Activated naive CD4-positive, alpha-beta T cell treated with Interleukin-2 at 50 U/mL for 16 hours (primary cell): ENCODE measurements at places on chromosomes 6 and 20.
A peak's percentile ranks its signal among the peaks of the same experiment; 100 is the strongest.

DNA sequence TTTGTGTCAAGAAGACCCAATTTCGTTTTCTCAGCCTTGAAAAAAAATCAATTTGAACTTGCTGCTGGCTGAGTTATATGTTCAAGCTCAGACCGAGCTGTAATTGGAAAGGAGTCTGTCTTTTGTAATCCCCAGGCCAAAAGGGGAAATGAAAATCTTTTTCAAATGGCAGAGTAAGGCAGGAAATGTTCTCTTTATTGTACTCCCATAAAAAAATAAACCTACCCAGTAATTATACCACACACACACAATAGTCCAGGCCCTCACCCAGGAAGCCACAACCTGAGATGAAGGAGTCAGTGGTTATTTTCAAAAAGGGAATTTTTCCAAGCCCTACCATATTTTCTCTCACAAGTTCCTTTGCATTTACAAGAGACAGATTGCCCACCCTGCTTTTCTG lies 45.3 kb downstream of the CLIC5 start:
- DNase-seq, result no peak

GRCh38 chr6:170289180-170289931 lies 1.5 kb downstream of the DLL1 start:
- DNase-seq, result no peak

GRCh38 chr20:39904476-39905112 lies 784.4 kb downstream of the MAFB start:
- DNase-seq, result no peak

DNA sequence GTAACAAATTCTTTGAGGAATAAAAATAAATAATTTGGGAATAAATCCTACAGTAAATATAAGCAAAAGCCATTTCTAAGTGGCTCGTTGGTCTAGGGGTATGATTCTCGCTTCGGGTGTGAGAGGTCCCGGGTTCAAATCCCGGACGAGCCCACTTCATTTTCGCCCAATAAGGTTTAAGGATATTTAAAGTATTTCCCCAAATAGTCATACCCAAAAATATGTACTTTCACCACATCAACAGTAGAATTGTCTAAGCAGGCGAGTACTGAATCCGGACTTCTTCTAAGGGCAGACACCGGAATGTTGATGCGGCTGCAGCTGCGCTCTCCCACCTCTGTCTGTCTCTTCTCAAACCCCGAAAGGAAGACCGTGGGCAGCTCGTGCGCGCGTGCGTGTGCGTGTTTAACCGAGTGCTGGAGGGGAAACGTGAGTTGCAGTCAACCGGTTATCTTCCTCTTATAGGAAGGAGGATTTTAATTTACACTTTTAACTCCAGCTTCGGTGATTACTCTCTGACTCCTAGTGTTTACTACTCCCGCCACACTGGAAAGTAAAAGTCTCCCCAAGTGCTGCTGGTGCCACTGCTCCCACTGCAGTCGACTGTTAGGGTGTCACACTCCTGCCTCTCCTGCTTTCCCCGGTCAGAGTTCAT lies 155.7 kb upstream of the PRSS16 start:
- peak; percentile 11 for DNase-seq

DNA sequence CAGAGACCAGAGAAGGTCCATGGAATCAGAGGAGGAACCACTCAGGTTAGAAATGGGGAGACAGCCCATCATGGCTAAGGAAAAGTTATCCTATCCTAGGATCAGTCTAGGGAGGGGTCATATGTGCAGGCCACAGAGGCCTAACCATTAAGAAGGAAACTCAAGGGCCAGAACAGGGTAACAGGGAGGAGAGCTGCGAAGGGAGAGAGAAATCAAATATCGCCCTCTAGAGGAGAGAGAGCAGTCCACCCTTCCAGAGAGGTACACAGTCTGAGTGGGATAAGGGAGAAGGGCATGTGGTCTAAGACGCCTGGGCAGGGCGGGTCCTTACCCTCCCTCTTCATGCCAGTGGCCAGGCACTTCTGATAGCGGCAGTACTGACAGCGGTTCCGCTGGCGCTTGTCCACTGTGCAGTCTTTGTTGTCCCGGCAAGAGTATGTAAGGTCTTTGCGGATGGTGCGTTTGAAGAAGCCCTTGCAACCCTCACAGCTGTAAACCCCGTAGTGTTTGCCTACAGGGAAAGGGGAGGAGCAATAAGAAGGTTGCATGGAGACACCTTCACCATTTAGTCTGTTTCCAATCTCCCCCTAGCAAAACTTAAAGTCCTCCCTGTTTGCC lies 2.9 kb downstream of the RXRB start:
- peak; percentile 21 for DNase-seq

GRCh38 chr6:44742201-44742600 lies 354.7 kb downstream of the CDC5L start:
- DNase-seq, result no peak

GRCh38 chr6:31728767-31729514 lies at the start of gene DDAH2:
Gene DDAH2 (minus strand): TSS chr6:31729299. CDS start chr6:31729161, 138 bp downstream.
- DNase-seq, result no peak

DNA sequence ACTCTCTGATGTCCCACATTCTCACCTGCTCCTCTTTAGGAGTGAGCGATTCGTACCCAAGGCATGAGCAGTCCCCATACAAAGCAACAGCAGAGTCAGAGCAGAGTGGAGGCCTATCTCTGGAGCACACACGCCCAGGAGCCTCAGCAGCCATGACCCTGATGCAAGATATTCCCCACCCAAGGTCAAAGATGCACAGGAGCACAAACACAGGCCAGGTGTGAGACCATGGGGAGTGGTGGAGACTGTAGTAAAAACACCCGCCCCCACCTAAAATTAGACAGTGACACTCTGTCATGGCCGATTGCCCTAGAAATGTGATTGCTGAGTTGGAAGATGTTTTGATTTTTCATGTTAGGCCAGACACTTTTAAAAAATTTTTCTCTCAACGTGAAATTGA lies 21.4 kb downstream of the RRBP1 start:
- DNase-seq, result no peak

DNA sequence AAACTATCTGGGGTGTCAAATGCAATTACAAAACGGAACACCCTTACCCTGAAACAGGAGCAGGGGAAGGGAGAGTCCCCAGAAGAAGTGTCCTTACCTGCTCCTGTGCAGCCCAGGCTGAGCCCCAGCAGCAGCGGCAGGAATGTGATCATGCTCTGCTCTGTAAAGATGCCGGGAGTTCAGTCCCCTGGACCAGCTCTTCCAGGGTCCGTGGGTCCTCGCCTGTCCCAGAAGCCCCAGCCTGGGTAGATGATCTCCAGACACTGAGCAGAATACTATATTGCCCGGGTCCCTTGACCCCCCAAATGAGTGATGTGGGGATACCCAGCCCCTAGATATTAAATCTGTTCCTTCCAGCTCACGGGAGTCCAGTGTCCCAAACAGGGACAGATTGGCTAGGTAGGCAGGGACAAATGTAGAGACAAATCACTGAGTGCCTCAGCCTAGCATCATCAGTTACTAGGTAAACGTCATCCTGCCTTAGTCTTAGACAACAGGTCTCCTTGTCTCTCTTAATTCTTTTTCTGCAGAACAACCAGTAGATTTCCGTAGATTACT lies at the start of gene HLA-DMB:
TSS of gene HLA-DMB (minus strand) at position 373 of the 558 bp plus-strand sequence. CDS start at position 152, 221 bp downstream.
- peak; percentile 34 for DNase-seq

DNA sequence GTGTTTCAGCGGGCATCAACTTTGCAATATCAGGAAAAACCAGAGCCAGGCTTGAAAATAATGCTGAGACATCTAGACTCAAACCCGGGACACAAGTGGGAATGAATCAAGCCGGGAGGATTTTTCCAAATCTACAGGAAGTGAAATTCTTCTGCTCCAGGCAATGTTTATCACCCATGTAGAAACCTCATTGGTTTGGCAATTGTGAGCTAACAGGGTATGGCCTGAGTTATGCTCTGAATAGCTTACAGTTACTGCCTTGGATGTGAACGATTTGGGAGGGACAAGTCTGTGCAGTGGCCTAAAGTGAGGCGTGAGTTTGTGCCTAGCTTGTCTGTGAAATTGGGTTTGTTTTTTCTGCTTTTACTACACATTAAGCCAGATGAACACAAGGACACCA lies 87.4 kb downstream of the PCSK2 start:
- no peak for DNase-seq

DNA sequence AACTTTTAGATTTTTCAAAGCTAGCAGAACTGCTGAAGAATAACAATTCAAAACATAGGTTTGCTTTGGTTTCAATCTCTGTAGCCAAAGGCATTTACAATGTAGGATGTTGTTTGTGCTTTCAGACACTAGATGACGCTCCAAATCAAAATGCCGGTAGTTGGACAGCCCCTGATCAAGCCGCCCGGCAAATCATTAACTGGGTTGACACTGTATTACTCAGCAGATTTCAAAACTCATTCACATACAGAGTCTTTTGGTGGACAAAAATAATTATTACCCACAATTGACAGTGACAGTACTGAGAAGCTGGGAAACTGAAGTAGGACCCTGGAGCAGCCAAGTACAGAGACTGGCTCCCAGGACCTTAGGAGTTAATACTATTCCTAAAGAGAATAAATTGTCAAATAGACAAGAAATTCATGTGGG lies 21.3 kb upstream of the HFE start:
- DNase-seq, result peak; percentile 47

GRCh38 chr6:156396068-156396771 lies 381.0 kb upstream of the ARID1B start:
- peak; percentile 10 for DNase-seq

GRCh38 chr6:139536751-139537617 lies 162.5 kb upstream of the CITED2 start:
- DNase-seq, result no peak

DNA sequence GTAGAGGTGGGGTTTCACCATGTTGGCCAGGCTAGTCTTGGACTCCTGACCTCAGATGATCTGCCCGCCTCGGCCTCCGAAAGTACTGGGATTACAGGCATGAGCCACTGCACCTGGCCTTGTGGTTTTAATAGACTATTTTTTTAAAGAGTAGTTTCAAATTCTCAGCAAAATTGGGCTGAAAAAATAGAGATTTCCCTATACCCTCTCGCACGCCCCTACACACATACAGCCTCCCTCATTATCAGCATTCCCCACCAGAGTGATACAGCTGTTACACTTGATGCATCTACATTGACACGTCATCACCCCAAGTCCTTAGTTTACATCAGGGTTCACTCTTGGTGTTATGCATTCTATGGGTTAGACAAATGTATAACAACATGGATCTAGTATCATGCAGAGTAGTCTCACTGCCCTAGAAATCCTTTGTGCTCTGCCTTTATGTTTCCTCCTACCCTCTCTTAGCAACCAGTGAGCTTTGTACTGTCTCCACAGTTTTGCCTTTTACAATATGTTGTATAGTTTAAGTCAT lies 103.6 kb downstream of the CDYL start:
- no peak for DNase-seq

DNA sequence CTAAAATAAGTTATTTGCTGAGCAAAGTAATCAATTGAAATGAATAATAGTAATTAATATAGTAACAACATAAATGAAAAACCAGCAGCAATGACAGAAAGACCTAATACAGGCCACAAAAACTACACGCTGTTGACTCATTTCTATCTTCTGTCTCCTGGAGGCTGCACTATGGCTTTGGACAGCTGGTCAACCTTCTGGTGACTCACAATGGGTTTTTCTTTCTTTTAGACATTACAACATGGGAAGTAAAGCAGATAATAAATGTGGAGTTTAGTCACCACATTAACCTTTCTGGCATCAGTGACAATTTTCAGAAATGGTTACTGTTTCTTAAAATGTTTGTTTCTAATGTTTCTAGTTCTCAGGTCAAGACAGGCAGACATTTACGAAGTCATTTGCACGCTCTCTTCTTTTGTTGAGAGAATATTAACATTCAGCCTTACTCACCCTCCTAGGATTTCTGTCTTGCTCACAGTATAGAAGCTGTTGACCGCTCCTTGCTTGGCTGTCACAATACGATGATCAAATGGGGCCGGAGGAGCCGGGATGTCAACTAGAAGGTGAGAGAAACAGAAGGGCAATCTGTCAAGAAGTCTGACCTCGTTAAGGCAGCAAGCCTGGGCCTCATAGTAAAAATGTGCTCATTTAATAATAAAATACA lies 62.2 kb downstream of the MYLK4 start:
- DNase-seq, result no peak

DNA sequence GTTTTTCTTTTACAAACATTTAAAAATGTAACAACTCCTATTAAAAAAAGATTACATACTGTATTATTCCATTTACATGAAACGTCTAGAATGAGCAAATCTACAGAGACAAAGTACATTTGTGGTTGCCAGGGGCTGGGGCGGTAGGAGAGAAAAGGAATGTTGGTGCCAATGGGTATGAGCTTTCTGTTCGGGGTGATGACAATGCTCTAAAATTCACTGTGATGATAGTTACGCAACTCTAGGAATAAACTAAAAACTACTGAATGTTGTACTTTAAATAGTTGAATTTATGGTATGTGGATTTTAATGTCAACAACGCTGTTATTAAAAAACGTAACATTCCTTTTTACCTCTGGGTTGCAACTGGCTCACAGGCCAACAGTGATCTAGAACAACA lies 211.1 kb downstream of the GMDS start:
- no peak for DNase-seq

GRCh38 chr6:2952557-2953095 lies 18.7 kb downstream of the SERPINB6 start:
- DNase-seq, result peak; percentile 63

DNA sequence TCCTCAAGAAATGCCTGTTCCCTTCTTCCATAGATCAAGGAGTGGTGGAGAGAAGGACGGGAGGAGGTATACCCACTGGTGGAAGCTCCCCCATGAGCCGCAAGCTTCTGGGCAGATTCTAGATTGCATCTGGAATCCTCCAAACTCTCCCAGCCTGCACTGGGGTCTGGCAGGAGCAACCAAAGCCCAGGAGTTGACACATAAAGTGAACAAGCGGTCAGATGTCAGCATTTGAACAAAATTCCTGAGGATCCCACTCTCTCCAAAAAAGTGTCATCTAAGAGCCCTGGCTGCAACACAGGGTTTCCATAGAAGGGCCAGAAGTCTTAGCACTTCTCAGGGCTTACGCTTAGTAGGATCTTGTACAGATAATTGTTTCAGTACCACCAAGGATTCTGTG lies 88.2 kb downstream of the KCNB1 start:
- no peak for DNase-seq

- DNase-seq, result no peak
These were observed 254.0 kb downstream of the CD83 start for GRCh38 chr6:14371530-14371929.

DNA sequence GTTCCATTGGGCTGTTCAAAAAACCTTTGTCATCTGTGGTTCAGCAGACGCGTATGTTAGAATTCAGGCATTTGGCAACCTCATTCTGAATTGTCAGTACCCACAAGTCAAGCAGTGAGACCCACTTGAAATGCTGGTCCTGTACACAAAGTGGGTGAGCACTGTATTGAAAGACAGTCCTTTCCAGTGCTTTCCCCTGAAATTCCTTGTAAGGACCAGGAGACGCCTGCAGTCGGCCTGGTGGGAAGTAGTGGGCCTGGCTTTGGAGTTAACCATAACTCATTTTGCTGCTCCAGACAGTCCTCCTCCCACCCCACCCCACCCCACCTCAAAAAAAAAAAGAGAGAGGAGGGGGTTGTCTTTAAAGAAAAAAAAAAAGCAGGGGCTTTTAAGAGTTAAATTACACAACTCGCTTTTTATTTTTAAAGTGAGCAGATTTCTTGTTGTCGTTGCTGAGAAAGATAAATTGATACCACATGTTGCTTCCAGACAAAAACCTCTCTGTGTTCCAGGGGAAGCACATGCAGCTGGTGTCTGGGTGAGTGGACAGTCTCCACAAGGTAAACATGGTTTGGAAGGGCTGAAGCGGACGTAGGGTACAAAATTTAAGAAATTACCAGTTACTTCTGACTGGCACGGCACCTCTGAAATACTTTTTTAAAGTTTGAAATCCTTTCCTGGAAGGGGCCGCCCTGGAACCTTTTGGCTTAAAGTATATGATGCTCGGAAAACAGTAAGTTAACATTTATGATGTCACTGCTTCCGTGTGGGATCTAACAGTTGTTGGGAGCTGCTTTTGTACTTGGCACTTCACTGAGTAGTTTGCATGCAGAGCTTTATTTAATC lies 95.3 kb downstream of the FOXO3 start:
- no peak for DNase-seq
